ENCODE measurements at places on chromosomes 4 and X.

GRCh38 chr4:128571747-128572146 lies 237.8 kb upstream of the JADE1 start:
- no peak for DNase-seq

GRCh38 chr4:6926681-6927478 lies 17.3 kb downstream of the TBC1D14 start:
- DNase-seq: no peak

GRCh38 chr4:185149392-185149791 lies 6.3 kb downstream of the SLC25A4 start:
- no peak for DNase-seq

GRCh38 chrX:127190381-127190780 lies 370.9 kb downstream of the PRR32 start:
- no peak for DNase-seq

GRCh38 chrX:30153881-30154260 lies 61.5 kb upstream of the MAGEB2 start:
- DNase-seq: no peak

DNA sequence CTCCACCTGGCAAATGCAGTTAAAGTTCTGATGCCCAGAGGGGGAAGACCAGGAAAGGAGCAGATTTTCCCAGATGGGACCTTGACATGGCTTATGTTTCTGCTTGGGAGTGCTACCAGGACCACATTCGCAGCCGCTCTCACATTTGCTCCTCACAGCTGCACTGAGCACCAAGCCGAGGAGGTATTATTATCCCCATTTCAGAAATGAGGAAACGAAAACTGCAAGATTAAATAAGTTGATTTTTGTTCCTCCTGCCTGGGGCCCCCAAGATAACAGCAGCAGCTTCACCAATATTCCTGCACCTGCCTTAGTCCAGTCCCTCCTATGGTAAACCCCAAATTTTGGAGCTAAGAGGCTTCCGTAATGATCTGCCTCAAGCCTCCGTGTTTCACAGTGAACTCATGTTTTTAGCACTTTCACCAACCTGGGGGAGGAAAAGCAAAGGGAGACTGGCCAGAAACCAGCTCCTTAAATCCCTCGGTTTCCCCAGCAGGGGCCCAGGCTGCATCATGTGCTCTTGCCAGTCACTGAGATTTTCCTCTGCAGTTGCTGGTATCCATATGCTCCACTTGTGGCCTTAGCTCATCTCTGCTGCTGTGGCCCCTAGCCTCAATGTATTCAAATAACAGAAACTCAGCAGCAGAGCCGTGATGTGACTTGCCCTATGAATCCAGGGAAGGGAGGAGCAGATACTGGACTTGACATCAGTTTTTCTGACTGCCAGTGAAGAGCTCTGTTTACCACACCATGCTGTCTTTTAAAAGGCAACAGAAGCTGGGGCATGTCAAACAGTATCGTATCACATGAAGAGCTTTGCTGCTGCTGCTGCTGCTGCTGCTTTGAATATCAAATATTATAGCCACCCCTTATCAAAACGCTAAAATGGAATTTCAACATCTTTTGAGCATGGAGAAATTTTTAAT lies 95.5 kb upstream of the KLHL13 start:
- no peak for DNase-seq
